ENCODE measurements at places on chromosomes 2 and 18.
A peak's percentile ranks its signal among the peaks of the same experiment; 100 is the strongest.

DNA sequence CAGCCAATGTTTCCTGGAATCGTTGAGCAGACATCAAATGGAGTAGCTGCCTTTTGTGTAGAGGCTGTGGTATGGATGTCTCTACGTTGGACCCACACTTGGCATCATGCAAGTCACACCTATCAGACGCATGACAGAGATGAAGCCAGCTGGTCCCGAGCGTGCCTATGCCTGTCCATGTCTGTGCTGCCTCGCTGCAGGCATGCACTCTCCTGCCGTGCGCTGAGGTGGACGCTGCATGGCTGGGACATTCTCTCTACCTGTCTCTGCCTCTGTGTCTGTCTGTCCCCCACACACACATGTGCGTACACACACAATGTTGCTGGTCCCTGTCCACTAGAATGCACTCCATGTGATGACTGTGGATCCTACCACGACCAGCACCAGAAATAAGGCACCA lies 514.2 kb upstream of the MYT1L start:
- no peak for DNase-seq

GRCh38 chr2:99520813-99521212 lies 31.0 kb upstream of the REV1 start:
- no peak for DNase-seq

GRCh38 chr2:149329068-149329467 lies 1.3 kb upstream of the LYPD6 start:
- DNase-seq: no peak

DNA sequence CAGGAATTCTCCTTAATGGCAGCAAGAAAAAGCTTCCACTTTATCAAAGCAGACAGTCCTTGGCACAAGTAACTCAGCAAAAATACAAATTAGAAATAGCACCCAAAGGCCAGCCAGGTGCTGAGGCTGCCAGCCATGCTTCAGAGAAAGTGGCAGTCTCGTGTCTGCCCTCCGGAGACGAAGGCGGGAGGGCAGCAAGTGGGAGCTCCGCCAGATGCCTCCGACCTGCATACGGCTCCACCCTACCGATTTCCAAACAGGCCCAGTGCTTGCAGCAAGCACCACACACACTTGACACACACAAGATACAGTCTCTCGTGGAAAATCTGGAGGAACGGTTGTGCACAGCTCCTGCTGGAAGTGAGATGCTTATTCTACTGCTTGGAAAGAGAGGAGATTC lies 134.9 kb upstream of the REV1 start:
- no peak for DNase-seq

DNA sequence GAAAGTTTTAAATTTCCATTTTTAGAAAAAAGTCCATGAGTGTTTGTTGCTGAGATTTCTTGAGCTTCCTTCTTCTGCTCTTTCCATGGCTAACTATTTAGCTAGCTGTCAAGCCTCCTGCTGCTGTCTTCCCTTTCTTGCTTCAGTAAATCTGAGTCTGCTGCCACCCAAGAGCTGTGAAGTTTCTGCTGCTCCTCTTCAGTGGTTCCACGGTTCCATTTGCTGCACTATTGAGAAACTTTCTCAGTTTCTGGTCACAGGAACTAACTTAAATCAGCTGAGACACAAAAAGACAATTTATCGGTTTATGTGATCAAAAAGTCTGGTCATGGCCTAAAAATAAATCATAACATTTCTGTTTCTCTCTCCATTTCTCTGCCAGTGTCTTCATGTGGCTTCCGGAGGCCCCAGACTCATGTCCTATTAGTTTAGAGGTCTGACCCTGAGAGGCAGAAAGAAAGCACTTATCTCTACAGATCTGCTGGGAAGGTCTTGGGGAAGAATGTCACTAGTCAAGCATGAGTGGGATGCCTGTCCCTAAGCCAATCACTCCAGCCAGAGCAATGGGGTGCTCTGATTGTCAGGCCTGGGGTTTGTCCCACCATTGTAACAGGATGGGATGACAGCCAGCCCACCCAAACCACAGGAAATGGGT lies 73.0 kb upstream of the ARL4C start:
- no peak for DNase-seq

DNA sequence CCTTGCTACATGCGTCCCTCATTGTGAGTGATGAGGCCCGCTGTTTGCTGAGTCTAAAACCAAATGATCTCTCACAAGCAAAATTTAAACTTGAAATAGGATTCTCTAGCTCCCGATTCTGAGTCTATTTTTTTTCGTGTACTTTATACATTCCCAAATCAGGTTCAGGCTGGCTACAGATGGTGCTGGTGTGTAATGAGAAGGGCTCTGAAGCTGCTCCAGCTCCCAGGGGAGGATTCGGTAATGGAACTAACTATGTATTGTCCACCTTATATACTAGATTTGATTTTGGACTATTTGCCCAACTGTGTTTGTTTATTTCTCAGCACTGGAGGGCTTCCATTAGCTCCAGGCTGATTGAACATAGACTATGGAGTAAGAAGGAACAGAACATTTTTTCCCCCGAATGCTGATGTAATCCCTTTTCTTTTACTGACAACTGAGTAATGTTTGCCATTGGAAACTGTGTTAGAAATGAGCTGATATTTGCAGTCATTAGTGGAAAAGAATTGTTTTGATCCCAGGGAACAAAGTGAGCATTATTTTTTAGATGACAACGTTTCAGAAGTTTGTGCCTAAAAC lies 274.0 kb upstream of the FIGN start:
- no peak for DNase-seq

DNA sequence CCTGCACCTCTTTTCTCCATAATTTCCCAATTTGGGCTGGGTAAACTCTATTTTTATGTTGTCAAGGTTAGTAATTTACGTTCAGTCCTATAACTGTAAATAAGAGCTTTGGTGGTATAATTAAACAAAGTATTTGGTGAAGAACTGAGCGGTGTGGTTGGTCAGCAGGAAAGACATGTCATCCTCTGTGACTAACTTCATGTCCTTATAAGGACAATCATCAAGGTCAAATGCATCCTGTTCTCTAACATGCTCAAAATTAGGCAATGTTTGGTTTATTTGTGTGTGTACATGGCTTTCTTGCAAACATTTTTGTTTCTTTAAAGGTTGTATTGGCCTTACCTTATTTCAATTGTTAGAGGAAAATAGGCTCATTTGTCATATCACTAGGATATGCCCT lies 121.5 kb upstream of the NABP1 start:
- no peak for DNase-seq

DNA sequence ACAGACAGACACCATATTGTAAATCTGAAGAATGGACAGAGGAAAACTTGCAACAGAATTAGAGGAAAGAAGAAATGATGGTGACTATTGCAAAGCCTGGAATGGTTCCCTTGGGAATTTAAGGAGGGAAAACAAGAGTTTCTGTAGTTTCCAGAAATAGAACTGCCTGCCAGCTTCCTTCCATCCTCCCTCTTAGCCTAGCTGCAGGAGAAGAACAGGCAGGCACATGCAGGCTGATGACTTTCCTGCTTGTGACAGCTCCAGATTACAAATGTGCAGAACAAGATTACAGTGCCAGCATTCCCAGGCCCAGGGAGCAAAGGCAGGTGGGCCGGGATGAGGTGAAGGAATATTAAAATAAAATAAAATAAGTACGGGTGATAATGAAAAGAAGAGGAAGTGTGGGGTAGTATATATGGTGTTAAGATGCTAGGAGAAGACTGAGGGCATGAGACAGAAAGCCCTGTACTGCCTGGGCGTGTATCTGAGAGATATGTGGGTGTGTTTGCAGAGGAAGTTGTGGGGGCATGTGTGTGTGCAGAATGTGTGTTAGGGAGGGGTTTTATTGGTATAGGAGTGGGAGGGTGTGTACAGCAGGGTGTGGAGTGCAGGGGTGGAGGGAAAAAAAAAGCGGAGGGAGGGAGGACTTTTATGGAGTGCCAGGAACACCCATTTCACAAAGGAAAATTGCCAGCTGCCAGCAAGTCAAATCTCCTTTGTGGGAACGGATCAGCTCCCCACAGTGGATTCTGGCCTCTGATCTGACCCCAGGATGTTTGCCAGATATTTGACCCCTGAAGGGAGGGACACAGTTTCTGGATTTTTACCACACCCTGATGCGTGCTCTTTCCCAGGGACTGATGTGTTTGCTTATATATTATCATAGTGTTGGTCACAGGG lies 43.9 kb upstream of the NEMP2 start:
- peak; percentile 97 for DNase-seq

DNA sequence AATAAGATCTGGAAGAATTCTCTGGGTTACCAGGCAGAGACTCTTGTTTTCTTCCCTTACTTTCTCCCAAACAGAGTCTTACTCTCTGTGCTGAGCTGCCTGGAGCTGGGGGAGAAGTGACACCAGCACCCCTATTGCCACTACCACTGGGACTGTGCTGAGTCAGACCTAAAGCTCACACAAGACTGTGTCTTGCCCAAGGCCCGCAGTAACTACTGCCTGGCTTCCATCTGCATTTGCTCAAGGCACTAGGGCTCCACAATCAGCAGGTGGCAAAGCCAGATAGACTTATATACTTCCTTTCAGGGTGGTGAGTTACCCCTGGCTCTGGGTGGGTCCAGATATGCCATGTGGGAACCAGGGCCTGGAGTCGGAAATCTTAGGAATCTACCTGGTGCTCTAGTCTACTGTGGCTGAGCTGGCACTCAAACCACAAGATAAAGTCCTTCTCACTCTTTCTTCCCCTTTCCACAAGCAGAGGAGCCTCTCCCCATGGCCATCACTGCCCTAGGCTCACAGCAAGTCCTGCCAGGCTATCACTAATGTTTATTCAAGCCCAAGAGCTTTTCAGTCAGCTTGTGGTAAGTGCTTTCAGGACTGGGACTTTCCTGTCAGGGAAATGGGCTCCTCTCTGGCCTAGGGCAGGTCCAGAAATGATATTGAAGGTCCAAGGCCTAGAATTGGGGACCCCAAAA lies 27.6 kb upstream of the SERPINB2 start:
- no peak for DNase-seq

GRCh38 chr2:240450532-240451107 lies 15.2 kb downstream of the GPC1 start:
- no peak for DNase-seq

DNA sequence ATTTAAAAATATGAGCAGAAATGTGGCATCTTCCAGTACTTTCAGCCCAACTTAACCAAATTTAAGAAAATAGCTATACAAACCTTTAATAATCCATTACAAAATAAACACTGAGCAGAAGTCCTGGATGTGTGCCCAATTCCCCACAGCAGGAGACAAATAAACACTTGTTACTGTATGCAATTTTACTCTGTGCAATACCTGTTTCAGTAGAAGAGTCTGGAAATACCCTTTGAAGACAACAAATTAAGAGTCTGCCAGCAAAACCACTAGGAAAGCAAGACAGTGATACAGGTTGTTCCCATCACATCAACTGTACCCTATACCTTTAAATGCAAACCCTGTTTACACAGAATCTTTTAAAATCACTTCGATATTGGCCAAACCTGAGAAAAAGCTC lies 41.4 kb upstream of the RNU4ATAC start:
- no peak for DNase-seq

DNA sequence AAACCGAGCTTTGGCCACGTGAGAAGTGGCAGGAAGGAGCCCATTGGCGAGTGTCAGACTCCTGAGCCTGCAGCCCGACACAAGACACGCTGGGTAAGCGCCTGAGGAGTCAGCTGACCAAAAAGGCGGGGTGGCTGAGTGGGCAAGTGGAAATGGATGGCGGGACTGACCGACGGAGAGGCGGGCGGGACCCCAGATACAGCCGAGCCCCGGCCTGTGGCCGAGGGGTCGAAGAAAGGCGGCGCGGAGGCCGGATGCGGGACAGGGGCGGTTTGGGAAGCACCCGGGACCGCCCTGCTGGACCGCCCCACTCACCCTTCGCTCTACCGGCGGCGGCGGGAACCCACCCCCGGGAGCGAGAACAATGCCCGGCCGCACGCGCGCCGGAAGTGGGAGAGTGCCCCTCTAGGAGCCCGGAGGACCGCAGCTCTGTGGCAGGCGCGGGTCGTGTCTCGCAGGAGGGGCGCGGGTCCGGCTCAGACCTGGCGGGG lies 22.8 kb downstream of the ZSCAN30 start:
- no peak for DNase-seq

GRCh38 chr2:11583840-11584524 lies 50.1 kb downstream of the GREB1 start:
- DNase-seq: peak; percentile 86

DNA sequence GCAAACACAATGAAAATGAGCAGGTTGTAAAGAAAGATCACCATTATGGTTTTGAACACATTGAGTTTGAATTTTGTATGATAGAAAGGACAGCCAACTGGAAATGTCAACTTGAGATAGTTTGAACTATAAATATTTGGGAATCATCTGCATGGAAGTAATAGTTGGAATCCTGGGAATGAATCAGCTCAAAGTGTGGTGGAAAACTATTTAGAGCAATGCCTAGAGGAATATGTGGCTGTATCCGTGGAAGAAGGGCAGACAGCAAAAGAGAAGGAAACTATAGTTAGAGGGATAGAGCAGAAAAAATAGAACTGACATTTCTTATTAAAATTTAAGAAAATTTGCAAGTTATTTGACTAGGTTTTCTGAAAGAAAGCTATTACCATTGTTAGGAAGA lies 112.5 kb upstream of the OTX1 start:
- no peak for DNase-seq

All from A549 (cell line).